Activated CD4-positive, alpha-beta T cell treated with anti-CD3 and anti-CD28 coated beads for 1 hour (primary cell): ENCODE measurements at places on chromosomes 11 and 22.
A peak's percentile ranks its signal among the peaks of the same experiment; 100 is the strongest.

DNA sequence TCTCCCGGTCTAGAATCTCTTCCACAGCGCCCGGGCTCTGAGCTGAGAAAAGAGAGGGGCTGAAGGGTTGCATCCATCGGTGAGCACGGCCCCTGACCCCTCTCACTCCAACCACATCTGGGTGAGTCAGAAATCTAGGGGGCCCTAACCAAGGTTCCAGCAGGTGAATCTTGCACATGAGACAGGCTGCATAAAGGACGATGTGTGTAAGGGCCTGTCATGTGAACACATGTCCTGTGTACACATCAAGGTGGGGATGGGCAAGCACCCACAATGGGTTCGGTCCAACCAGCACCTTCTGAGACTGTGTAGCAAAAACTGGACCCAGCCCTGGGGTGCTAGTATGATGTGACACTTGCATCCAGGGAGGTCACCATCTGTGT is 1.2 kb downstream of the BET1L start:
- no peak for DNase-seq

DNA sequence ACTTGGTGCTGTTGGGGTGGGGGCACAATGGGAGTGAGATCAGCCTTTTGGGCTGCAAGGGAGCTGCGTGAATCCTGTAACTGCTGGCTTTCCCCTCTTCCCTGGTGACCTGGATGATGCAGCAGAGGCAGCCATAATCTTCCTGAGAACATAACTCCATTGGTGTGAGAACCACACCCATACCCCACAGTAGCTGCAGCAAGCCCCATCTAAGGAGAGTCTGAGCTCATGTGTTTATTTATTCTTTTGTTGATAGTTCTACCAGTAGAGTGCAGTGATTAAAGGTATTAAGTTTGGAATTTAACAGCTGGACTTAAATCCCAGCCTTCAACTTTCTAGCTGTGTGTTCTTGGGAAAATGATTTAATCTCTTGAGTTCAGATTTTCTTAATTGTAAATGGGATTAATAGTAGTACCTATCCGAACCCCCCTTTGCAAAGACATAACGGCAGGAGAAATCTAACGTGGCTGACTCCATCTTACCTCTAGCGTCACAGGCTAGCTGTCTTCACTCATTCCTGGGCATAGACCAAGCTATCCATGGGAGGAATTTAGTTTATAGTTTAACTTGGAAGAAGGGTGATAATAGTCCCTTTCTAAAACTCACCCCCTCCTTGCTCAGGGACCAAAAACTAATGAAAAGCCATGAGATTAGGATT is 385.0 kb upstream of the DDI1 start:
- DNase-seq = no peak

- no peak for DNase-seq
Measured at GRCh38 chr11:126138636-126139035, 72.8 kb downstream of the RPUSD4 start.

DNA sequence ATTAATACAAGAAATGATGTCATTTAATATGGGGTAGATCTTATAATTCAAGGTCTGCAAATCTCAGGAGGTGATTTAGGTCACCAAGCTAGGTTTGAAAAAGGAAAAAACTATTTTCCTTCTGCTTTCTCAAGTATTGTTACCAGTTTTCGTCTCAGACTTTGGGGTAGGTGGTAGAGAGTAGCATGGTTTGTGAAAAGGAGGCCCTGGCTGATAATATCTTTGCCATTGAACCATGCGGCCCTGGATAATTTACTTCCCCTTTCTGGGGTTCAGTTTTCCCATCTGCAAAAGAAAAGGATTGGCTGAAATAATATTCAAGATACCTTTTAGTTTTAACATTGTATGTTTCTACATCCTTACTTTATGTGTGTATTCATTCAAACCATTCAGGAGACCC is 92.1 kb downstream of the WNT11 start:
- no peak for DNase-seq

DNA sequence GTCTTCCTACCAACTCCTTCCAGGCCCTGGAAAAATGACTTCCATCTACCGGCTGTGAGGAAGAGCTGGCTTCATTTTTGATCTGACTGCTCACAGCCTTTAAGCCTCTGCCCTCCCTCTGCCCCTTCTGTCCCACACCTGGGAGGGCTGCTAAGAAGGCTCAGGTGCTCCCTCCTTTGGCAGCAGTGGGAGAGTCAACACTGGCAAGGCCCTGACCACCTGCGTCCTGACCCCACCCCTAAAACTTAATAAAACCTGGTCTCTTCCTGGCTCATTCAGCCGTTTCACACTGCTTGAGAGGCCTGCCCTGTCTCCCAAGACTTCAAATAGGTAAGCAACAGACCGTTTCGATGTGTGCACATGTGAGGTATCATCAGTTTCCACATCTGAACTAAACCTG is 52.1 kb upstream of the NFRKB start:
- DNase-seq = no peak

GRCh38 chr22:46731246-46732040 is 6.6 kb downstream of the CERK start:
- no peak for DNase-seq

- DNase-seq = no peak
Measured at GRCh38 chr11:93983542-93984195, 37.5 kb upstream of the HEPHL1 start.

DNA sequence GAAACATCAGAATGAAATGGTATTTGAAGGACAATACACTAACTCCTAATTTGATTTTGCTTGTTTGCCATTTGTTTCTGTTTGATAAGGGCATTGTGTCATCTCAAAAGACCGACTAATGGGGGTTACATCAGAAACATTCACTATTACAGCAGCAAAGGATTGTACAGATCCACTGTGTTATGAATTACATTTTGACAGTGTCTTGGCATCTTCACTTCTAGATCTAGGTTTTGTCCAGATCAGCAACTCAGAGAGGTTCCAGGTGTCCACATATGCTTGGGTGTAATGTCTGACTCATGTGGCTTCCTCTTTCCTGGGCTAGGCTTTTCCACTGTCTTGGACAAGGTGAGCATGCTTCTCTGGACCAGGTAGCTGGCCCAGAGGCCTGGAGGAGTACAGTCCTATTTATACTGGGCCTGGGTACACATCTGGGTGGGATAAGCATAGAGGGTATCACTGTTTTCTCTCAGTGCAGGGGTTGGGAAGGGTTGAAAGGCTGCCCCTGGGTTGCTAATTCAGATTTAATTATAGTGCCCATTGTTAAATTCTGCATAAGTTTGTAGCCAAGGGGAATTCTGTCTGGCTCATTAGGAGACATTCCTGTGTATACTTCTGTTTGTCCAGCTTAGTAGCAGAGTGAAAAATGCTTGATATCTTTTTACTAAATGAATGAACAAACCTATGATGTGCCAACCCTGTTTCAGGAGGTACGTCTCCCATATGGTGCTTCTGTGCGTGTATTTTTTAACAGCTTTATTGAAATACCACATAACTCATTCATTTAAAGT is 23.8 kb downstream of the DDI1 start:
- no peak for DNase-seq

DNA sequence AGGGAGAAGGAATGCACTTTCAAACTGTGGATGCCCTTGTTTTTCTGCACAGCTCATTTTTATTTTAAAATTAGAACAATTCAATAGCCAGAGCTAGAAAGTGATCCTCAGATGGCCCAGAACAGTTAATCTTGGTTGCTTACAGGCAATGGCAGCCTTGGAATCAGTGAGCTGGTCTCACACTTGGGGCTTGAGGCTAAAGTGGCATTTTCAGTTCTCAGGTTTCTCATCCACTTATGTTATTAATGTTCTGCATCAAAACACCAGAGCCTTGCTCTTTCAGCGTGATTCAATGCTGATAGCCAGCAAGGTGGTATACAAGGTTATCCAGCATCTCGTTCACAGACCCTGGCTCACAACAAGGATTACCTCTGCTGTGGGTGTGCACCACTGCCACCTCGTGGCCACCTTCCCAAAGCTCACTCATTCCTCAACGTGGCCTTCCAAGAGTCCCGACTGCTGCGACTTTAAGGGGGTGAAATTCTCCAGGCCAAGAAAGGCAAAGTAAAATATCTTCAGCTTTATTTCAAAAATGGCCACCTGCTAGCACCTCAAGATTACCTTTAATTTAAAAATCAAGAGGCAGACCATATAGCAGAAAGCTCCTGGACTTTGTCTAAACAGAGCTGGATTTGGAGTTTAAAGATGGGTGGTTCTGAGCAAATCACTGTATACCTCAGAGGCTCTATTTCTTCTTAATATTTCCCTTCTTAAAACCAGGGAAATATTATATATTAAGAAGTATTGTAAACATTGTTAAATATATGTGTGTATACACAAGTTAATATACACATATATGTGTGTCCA is 34.2 kb upstream of the FSHB start:
- no peak for DNase-seq

- DNase-seq = no peak
Measured at GRCh38 chr11:28666632-28667031, 558.4 kb downstream of the METTL15 start.

- DNase-seq = no peak
Measured at GRCh38 chr11:28393348-28393747, 285.2 kb downstream of the METTL15 start.

GRCh38 chr11:29578806-29579205 is 438.0 kb downstream of the KCNA4 start:
- no peak for DNase-seq

GRCh38 chr22:18983120-18983651 is 47.1 kb upstream of the PRODH start:
- DNase-seq = no peak

GRCh38 chr11:44926036-44926435 is 24.6 kb downstream of the TP53I11 start:
- DNase-seq = no peak

GRCh38 chr11:61850687-61851086 is 22.6 kb downstream of the FADS2 start:
- no peak for DNase-seq

- DNase-seq = no peak
Measured at GRCh38 chr11:62128835-62129234, 5.0 kb downstream of the INCENP start.

- DNase-seq = no peak
Measured at GRCh38 chr22:44664149-44664548, 37.9 kb upstream of the PRR5 start.

DNA sequence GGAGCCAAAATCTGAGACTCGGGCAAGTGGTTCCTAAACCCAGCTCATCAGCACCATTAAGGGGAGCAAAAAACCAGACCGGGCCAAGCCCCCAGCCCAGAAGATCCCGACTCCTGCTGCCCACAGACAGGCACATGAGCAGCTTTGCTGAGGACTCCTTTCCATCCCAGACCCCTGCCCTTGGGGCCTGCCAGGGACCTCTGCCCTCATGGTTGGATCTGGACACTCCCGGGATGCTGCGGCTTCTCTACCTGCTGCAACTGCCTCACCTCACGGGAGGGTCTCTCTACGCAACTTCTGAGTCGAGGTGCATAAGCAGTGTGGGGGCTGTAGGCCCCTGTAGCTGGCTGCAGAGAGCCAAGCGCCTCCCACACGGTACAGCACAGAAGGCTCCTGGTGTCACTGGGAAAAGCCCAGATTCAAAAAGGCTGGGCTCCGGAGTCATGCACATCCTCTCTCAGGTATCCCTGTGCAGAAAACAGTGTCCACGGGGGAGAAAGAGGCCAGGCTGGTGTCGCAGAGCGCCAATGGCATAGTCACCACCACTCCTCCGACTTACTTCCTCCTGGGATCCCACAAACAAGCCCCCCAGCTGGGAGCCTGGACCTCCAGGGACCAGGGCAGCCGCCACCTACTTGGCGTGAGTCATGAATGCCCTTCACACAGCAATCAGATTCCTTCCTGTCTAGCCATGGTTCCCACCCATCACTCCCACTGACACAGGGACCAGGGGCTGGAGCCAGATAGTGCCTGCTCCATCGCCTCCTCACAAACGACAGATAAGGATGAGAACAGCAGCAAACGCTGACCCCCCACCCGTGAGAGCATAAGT is 122.1 kb downstream of the BCR start:
- DNase-seq = no peak

DNA sequence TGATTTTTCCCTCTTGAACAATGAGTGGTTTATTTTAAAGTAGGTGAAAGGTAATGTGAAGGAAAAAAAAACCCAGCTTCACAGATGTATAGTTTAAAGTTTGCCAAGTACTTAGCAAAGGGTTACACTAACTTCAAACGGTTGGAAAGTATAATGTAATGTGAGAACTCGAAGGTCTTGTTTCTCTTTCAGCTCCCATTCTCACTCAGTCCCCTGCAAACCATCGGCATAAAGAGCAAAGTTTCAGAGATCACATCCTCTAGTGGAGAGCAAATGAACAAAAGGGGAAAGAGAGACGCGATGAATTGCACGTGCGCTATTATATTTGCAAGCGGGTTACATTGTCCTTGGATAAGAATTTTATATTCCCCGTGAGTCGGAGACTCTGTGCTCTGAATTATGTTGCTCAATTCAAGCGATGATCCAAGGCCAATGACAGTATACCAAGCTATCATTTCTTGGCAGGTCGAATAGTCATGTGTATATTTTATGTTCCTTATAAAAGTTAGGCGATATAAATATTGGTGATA is 37.6 kb upstream of the BIRC3 start:
- DNase-seq = no peak

GRCh38 chr11:17439316-17439782 is 37.3 kb downstream of the ABCC8 start:
- no peak for DNase-seq

- no peak for DNase-seq
Measured at GRCh38 chr22:36343720-36344105, 44.1 kb downstream of the MYH9 start.

GRCh38 chr11:72396041-72396440 is 38.3 kb downstream of the CLPB start:
- no peak for DNase-seq

GRCh38 chr11:26088391-26088790 is 243.5 kb upstream of the ANO3 start:
- no peak for DNase-seq

- DNase-seq = no peak
Measured at GRCh38 chr11:74267014-74267413, 44.4 kb downstream of the P4HA3 start.

DNA sequence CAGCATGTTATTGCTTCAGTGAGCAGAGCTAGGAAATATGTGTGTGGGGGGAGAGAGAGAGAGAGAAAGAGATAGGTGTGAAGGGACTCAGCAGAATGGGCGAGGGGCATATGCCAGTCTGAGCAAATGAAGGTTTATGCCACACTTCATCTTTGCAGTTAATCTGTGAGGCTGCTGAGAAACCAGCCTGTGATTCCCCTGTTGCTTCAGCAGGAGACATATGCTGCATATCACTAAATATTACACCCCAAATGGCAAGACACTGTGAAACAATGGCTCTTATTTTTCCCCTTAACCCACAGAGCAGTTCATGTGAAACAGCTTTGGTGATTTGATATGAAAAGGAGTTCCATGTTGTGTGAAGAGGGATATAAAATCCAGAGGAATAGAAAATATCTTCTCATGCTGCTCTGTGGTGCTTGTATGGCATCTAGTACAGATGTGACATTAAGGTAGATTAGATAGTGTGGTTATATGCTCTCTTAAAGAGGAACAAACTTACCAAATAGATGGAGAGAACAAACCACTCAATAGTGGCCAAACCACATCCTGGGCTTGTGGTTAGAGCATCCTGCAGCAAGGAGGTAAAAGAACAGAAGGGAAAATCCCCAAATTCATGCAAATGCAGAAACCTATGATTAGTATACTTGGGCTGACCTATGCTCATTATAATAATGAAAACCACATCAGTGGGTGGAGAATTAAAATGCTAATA is 864.2 kb downstream of the FAM181B start:
- peak; percentile 36 for DNase-seq
